ENCODE measurements at places on chromosomes 5 and 9.

DNA sequence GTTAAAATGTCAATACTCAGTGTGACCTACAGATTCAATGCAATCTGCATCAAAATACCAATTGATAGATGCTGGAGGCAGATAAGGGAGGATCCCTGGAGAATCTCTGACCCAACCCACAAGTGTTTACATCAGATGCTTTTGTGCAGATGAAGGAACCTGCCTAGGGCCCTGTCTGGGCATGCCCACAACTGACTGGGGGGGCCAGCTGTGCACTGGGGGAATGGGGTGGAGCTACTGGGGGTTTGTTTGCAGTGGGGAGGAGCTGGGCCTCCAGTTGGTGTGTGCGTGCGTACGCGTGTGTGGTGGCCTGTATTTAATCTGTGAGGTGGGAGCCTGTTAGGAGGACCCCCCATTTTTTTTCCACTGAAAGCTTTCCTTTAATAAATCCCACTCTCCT is 244.9 kb downstream of the TRIM36 start:
- DNase-seq = no peak

GRCh38 chr5:102296178-102296817 is at the start of gene SLCO4C1:
Gene SLCO4C1, minus strand, starts transcription at chr5:102296284. Its CDS starts 22 bp downstream, at chr5:102296262.
- peak; percentile 81 for DNase-seq

GRCh38 chr9:92714787-92715487 is 45.0 kb upstream of the IPPK start:
- no peak for DNase-seq

DNA sequence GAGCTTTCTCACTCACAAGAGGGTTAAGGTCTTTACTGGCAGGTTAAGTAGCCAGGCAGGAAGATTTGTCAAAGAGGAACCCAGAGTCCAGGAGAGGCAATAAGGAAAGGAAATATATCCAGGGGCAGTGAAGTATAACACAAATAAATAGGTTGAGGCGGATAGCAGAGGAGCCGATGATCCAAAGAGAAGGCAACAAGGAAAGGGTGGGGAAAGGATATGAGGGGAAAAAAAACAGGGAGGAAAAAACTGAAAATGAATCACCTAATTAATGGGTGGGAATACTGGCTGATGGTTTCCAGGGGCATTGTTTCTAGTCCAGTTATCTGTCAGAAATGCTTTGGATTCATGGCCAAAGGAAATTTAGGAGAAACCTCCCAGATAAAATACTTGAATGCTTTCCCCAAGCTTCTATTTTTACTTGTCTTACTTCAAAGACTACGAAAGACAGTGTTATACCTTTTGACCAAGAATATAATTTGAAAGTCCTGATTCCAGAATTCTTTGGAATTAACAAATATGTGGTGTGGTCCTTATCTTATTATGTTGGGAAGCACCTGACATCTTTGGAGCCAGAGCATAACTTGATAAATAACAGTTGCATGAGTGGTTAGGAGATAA is 146.5 kb downstream of the AOPEP start:
- no peak for DNase-seq

DNA sequence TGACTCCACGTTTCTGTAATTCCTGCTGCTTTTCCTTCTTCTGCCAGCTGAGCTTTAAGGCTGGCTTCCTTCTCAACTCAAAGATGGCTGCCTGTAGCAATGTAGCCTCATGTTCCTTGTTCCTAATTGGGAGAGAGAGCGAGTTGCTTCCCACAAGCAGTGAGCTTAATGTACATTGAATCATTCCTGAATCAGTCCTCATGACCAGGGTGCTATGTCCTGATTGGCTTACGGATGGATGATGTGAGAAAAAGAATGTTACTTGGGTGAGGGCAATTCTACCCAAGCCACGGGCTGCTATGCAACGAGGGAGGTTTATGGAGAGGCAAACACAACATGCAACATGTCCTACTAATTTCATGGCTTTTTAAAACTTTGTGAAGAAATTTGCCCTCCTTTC is 356.2 kb downstream of the RASEF start:
- DNase-seq = no peak

GRCh38 chr9:86771941-86772634 is 175.2 kb downstream of the GAS1 start:
- no peak for DNase-seq

- DNase-seq = no peak
These were observed 1.3 kb upstream of the SNX2 start for GRCh38 chr5:122773619-122774018.

DNA sequence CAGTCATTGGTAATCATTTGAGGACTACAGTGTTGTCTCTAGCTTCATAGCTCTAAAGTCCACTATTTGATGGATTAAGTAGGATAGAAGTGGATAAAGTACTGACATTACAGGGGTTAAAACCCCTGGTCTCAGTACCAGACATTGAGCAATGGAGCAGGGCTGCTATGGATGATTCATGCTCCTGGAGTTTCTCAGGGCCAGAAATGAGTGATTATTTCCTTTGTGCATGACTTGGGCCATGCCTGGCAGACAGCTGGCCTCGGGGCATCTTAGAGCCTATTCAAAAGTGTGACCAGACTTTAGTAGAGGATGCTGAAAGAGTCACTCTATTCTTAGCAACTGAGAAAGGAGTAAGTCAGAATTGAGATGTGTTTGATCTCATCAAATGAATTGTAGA is 350.7 kb upstream of the TLE4 start:
- no peak for DNase-seq

GRCh38 chr5:181035991-181036815 is 3.9 kb upstream of the BTNL9 start:
- DNase-seq = no peak

- no peak for DNase-seq
These were observed 295.3 kb upstream of the TNC start for GRCh38 chr9:115413304-115413703.

DNA sequence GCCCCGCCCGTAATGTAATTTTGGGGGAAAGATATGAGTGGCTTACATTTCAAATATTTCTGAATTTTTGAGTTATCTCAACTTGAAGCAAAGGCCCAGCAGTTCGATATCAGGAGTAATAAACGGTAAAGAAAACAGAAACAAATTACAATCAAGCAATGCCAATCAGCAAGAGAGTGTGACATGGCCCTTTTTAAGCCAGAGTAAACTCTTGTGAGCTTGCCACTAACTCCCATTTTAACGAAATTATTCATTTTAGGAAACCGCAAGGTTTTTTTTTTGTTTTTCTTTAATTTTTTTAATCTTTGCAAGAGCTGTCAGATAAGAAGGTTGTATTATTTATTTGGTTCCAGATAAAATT is 17.6 kb upstream of the CDK7 start:
- DNase-seq = no peak

GRCh38 chr9:130766021-130766926 is 68.8 kb upstream of the ABL1 start:
- DNase-seq = peak; percentile 14

- DNase-seq = no peak
These were observed 60.6 kb downstream of the SLC1A3 start for GRCh38 chr5:36666986-36667385.

GRCh38 chr5:150301170-150301505 is 1.6 kb downstream of the ARSI start:
- no peak for DNase-seq

DNA sequence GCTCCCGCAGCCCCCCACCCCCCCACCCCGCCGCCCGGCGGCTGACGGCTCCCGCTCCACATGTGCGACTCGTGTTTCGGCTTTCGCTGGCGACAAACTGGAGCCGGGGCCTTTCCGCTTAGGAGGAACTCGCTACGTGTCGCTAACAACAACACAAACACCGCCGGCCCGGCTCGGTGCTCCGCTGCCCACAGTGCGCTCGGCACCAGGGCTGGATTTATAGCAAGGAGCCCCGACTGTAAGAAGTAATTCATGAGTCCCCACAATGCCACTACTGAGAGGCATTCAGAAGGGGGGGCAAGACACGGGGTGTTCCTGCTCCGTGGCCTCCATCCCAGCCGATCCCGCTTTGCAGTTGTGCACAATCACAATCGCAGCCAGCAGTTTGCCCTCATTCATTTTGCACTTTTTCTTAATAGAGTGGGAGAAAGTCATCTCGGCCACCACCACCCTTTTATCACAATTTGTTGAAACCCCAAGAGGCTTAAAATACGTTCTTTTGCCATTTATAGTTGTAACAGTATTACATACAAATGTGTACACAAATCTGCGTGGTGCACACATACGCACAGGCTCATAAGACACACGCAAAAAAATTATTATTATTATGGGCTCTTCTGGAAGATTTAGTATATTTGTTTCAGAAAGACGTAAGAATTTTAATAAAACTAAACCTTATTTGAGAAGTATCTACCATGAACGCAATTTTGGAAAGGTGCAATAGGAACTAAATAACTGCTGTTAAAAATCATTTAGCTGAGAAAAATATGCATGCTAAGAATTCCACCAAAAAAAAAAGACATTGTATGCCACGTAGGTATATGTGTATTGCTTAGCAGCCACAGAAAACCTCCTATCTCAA is 48.1 kb downstream of the EBF1 start:
- DNase-seq = peak; percentile 23

GRCh38 chr9:72734631-72735030 is 213.2 kb downstream of the TMC1 start:
- DNase-seq = no peak

GRCh38 chr5:12023614-12024241 is 119.5 kb upstream of the CTNND2 start:
- DNase-seq = no peak

DNA sequence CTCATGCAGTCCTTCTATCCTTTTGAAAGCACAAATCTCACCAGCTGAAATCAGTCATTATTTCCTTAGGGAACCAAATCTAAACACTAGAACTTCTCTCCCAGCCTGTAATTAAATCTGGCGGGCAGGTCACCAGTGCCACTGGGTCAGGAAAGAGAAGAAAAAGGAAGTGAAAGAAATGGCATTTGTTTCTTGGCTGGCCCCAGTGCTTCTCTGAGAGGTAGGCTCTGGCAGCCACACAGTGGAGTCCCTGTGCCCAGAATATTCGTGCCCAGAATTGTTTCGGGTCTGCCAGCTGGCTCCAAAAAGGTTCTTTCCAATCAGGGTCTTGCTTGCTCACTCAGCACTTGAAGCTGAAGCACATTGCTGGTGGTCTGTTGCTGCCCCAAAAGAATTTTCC is 133.9 kb upstream of the MTAP start:
- no peak for DNase-seq

DNA sequence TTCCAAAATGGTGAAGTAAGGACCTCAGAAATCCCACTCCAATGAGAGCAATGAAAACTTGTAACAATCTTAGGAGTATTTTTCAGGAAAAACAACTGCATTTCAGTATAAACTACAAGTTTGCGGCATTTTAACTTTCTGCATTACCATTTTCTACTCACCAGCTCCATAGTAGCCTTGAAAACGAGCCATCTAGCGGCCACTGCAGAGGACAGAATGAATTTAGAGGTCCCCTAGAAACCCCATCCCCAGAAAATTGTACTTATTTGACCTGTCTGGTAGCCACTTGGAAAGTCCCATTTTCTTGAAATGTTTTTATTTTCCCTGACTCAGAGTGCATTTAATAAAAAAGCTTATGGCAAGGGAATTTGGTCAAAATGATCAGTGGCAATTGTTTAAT is 205.4 kb upstream of the ITGA1 start:
- DNase-seq = no peak

DNA sequence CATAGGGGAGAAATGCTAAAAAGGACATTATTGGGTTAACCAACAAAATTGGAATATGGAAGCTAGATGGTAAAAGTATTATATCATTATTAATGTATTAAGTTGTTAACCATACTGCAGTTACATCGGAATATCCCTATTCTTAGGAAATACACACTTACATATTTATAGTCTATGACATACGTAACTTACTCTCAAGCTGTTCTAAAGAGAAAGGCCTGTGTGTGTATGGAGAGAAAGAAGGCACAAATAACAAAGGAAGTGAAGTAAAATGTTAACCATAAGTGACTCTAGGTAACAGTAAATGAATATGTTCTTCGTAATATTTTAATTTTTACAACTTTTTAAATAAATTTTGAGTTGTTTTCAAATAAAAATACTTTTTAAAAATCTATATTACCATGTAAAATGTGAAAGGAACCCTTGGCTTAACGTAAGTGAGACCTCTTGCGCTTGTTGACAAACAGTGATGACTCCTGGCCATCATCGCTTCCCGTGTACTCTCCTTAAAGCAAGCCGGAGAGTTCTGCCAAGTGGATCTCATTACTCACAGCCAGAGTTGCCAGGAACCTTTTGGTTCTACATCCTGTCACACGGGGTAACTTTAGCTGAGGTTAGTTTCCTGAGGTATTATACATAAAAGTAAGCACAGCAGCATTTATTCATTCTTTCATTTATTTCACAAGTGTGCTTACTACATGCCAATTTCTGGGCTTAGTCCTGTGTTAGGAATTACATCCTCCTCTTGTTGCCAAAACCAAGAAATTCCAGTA is 165.4 kb downstream of the EPB41L4A start:
- no peak for DNase-seq

DNA sequence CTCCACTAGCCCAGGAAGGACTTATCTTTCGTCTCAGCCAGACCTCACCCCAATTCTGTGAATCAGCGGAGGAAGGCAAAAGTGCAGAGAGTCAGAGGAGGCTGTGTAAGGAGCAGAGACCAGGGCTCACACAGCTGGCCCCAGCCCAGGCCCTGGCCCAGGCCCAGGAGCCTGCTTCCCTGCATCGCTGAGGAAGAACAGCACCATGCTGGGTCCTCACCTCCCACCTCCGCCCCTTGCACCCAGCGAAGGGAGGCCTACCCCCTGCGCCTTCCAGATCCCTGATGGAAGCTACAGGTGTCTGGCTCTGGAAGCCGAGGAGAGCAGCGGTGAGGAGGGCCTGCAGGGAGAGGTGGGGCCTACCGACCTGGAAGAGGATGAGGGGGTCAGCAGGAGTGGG is 22.3 kb upstream of the SYNPO start:
- no peak for DNase-seq

DNA sequence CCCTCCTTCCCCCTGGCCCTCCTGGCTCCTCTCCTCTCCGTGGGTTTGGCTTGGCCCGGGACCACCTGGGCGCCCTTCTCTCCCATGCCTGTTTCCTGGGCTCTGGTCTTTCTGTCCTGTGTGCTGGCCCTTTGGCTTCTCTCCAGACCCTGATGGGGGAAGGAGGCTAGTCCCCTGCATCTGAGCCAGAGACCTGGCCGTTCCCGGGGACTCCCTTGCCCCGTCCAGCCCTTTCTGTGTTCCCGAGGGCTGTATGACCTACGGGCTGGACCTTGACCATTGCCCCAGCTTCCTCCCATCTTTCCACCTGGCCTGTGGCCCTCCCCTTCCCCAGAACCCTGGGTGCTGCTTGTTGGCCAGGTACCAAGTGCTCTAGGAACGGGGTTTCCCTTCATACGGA is 8.4 kb downstream of the NELFB start:
- DNase-seq = no peak
